ENCODE measurements at places on chromosomes 3 and 15. TPM values are rescaled to one million over a fixed set of nuclear protein-coding genes. Genes with fewer than 3 reads are reported as not detected.

Gene PROS1
- 38.0 TPM for total RNA-seq

Gene LYZL4
- not detected for total RNA-seq

Gene SNRK
- total RNA-seq = 23.6 TPM

Gene GHRL
- total RNA-seq = not detected

Gene SIDT1
- total RNA-seq = 0.47 TPM

Gene CADM2
- 2.5 TPM for total RNA-seq

Data from left ventricle myocardium superior (tissue), 1 donor.